Activated T-cell treated with anti-CD3 and anti-CD28 coated beads, Interleukin-2, amount 50 U/mL, for 72 hours (primary cell): ENCODE measurements at places on chromosomes 12 and 14. TPM values are rescaled to one million over a fixed set of nuclear protein-coding genes. Genes with fewer than 3 reads are reported as not detected.

The OTX2 gene
- total RNA-seq: not detected

The WASHC3 gene
- total RNA-seq: 66.1 TPM

The MIP gene
- not detected for total RNA-seq

The VASH1 gene
- 4.4 TPM for total RNA-seq

The CIDEB gene
- total RNA-seq: 12.9 TPM

The INSM2 gene
- not detected for total RNA-seq

The TUBA1C gene
- total RNA-seq: 151 TPM

The NFATC4 gene
- total RNA-seq: 11.3 TPM

The ANO2 gene
- total RNA-seq: not detected

The FAIM2 gene
- total RNA-seq: 0.39 TPM

The GPX2 gene
- not detected for total RNA-seq

The NXPH4 gene
- total RNA-seq: 1.5 TPM

The OR5AU1 gene
- not detected for total RNA-seq

The DCP1B gene
- 19.9 TPM for total RNA-seq

The ITPK1 gene
- 61.8 TPM for total RNA-seq

The MAX gene
- 115 TPM for total RNA-seq

The STAT2 gene
- 142 TPM for total RNA-seq

The HSPA2 gene
- total RNA-seq: 7.7 TPM

The DDN gene
- total RNA-seq: 0.25 TPM

The GRIP1 gene
- 2.3 TPM for total RNA-seq

The TPPP2 gene
- not detected for total RNA-seq

The PTGER2 gene
- total RNA-seq: 6.2 TPM

The CNTN1 gene
- total RNA-seq: not detected

The KRT5 gene
- not detected for total RNA-seq
